ENCODE measurements at places on chromosomes 2 and 18. TPM values are rescaled to one million over a fixed set of nuclear protein-coding genes. Genes with fewer than 3 reads are reported as not detected.

Gene TXNDC2
- not detected for total RNA-seq

Gene DAPL1
- not detected for total RNA-seq

Gene HRH4
- not detected for total RNA-seq

Gene DGKD
- total RNA-seq = 28.2 TPM

Gene TBC1D8
- total RNA-seq = 54.1 TPM

Gene TUBA3D
- total RNA-seq = 6.0 TPM

Gene AMER3
- total RNA-seq = not detected

Gene WDR43
- total RNA-seq = 23.9 TPM

Gene CD207
- total RNA-seq = 0.17 TPM

Gene KCNG2
- total RNA-seq = 1.5 TPM

Gene PLB1
- 0.73 TPM for total RNA-seq

Gene FLACC1
- 5.7 TPM for total RNA-seq

Gene CDH19
- 51.7 TPM for total RNA-seq

Gene ZNF396
- 0.64 TPM for total RNA-seq

Gene GALNT3
- total RNA-seq = 0.13 TPM

Gene CCDC178
- 0.69 TPM for total RNA-seq

Gene CYP1B1
- 31.9 TPM for total RNA-seq

Gene ACTR2
- total RNA-seq = 109 TPM

Gene ADD2
- total RNA-seq = 1.2 TPM

Gene CRYGD
- total RNA-seq = not detected

Gene RIT2
- not detected for total RNA-seq

Gene SKOR2
- total RNA-seq = not detected

Gene BOLL
- total RNA-seq = not detected

Gene FAM110C
- 4.1 TPM for total RNA-seq

Gene RAPH1
- 29.5 TPM for total RNA-seq

Gene LYPD6B
- not detected for total RNA-seq

Gene SLC40A1
- total RNA-seq = 109 TPM

Gene TUBA4A
- 381 TPM for total RNA-seq

Gene FBXO15
- 0.84 TPM for total RNA-seq

Gene ASXL3
- 4.5 TPM for total RNA-seq

Gene ALK
- 0.05 TPM for total RNA-seq

Gene ATP8B1
- total RNA-seq = 5.3 TPM

Gene CTNNA2
- not detected for total RNA-seq

Gene GKN1
- total RNA-seq = not detected

Gene RHOB
- total RNA-seq = 332 TPM

Gene PTGR3
- 58.2 TPM for total RNA-seq

Gene FAM117B
- 2.1 TPM for total RNA-seq

Gene PLCL1
- 97.6 TPM for total RNA-seq

Gene CD8B2
- not detected for total RNA-seq

Gene TRPM8
- not detected for total RNA-seq

Gene MTHFD2
- 13.0 TPM for total RNA-seq

Gene ALPP
- total RNA-seq = not detected

Gene ANKRD30B
- not detected for total RNA-seq

Gene TSGA10
- 2.9 TPM for total RNA-seq

Gene PLCD4
- 1.9 TPM for total RNA-seq
